ENCODE measurements at places on chromosomes 1 and 21.

- DNase-seq: no peak
These were observed 338 bp downstream of the ACAP3 start for GRCh38 chr1:1307261-1307922.

DNA sequence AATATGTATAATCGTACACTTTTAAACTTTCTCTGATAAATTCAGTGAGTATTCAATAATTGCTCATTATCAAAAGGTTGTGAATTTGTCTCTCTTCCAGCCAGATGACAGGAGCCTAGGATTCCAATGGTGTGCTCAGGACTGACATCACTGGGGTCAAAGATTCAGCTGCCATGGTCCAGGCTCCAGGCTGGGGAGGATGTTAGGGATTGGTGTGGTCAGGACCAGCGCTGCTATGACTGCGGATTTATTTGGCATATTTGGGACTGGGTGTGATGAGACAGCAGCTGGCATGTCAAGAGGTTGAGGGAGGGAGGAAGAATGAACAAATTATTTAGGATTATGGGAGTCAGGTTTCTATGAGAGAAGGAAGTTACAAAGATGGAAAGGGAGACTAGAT lies 48.2 kb upstream of the ABCA4 start:
- no peak for DNase-seq

GRCh38 chr1:175833502-175833901 lies 90.1 kb upstream of the TNR start:
- no peak for DNase-seq

DNA sequence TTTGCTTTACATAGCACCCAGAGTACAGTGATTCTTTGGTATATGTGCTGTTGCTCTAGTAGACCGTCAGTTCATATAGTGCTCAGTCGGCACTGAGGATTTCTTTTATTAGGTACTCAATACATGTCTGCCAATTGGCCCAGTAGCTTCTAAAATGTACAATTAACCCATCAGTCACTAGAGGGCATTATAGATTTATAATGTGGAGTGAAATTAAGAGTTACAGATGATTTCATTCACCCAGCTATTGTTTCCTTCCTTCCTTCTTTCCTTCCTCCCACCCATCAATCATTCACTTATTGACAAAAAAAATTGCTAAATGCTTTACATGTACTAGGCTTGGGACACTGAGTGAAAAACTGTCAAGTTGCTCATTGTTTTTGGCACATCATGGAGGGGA lies 263.6 kb upstream of the USP24 start:
- DNase-seq: peak; percentile 28

GRCh38 chr1:67433837-67434236 lies 3.6 kb upstream of the SERBP1 start:
- DNase-seq: no peak

GRCh38 chr1:33657833-33658232 lies 185.4 kb downstream of the ZSCAN20 start:
- DNase-seq: no peak

DNA sequence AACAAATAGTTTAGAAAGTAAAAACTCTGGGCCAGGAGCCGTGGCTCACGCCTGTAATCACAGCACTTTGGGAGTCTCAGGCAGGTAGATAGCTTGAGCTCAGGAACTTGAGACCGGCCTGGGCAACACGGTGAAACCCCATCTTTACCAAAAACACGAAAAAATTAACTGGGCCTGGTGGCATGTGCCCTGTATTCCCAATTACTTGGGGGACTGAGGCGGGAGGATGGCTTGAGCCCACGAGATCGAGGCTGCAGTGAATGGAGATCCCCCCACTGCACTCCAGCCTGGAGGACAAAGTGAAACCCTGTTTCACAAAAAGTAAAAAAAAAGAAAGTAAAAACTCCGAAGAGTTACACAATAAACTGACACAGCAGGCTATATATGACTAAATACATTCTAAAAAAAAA lies 10.6 kb downstream of the CEP170 start:
- no peak for DNase-seq

- no peak for DNase-seq
These were observed 61.6 kb upstream of the TENT5B start for GRCh38 chr1:27074175-27074780.

- DNase-seq: no peak
These were observed 66.7 kb downstream of the MAGI3 start for GRCh38 chr1:113456967-113457366.

DNA sequence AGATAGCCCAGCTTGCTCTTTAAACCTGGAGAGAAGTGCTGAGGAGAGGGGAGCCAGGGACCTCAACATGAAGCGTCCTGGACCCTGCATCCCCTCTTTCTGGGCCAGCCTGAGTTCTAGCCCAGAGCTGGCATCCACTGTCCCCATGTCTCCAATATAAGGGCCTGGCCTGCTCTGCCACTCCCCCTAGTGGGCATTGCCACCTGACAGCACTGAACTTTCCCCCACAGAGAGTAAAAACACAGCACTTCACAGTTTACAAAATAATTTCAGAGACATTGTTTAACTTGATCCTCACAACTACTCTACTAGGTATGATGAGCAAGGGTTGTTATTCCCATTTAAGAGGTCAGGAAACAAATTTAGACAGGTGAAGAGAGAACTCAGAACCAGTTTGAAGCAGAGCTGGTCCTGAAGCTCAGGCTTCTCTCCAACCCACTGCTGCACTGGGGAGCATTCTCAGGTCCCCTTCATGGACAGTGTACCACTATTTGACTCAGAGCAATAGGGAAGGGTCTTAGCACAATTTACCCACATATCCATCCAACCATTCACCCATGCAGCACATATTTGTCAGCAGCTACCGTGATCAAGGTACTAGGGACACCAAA lies 151.2 kb downstream of the DMRTA2 start:
- peak; percentile 53 for DNase-seq

DNA sequence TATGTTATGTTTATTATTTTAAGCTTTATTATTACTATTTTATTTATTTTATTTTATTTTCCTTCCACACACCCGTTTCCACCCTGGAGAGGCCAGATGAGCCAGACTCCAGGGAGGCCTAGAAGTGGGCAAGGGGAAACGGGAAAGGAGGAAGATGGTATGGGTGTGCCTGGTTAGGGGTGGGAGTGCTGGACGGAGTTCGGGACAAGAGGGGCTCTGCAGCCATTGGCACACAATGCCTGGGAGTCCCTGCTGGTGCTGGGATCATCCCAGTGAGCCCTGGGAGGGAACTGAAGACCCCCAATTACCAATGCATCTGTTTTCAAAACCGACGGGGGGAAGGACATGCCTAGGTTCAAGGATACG lies 468 bp upstream of the MX1 start:
- no peak for DNase-seq

- no peak for DNase-seq
These were observed 47.6 kb upstream of the RGS1 start for GRCh38 chr1:192527950-192528349.

DNA sequence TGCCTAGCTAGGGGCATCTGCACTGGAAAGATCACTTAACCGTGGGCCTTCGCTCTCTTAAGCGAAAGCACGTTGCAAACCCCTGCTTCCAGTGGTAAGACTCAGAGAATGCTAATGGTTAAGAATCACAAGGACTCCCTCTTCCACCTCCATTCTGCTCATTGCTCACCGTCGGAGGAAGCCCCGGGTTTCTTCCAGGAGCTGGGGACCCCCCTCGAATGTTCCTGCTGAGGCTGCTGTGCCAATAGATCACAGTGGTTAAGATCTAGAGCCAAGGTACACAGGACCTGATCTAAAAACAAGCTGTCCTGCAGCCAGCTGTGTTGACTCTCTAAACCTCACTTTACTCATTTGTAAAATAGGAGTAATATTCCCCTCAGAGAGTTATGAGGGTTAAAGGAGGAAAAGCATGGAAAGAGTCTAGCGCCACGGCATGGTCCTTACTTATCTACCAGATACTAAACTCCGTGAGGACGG lies 765 bp downstream of the VAMP3 start:
- no peak for DNase-seq

DNA sequence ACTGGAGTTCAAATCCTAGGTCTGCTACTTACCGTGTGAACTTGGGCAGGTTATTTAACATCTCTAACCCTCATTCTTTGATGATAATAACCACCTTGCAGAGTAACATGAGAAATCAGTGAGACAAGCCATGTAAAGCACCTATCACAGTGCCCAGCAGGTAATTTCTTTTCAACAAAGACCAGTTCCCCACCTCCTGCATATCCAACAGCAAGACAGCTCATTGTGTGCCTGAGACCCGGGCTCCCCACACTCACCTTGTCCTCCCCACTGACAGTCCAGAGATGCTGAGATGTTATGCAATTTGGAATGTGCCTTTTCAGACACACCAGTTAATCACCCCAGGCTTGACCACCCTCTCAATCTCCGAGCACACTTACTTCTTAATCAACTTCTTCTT lies 367.6 kb upstream of the DAB1 start:
- DNase-seq: no peak

- DNase-seq: no peak
These were observed 200.9 kb downstream of the RPS6KC1 start for GRCh38 chr1:213251972-213252371.

- DNase-seq: peak; percentile 85
These were observed 3.5 kb upstream of the PEAR1 start for GRCh38 chr1:156889802-156890580.

DNA sequence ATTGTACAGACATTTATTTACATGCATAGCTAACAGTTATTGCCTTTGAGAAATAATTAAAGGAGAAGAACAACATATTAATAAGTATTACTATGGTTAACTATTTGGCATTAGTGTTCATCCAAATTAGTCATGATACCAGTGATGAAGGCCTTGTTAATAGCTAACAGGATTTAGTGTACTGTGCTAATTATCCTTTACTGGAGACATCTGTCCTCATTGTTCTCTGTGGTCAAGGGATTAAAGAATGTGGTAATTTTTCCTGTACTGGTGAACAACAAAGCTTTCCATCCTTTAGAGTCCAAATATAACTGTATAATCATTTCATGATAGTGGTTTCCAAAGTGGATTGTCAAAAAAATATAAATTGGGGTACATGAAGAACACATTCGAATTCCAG lies 103.9 kb downstream of the ADGRL4 start:
- DNase-seq: no peak

DNA sequence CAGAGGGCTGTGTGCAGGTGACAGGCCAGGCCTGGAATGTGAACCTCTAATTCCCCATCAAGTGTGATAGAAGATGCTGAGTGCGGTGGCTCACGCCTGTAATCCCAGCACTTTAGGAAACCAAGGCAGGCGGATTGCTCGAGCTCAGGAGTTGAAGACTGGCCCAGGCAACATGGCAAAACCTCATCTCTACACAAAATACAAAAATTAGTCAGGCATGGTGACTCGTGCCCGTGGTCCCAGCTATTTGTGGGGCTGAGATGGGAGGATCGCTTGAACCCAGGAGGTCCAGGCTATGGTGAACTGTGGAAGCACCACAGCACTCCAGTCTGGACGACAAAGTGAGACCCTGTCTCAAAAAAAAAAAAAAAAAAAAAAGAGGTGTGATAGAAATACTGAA lies 40.1 kb upstream of the PUM1 start:
- no peak for DNase-seq

DNA sequence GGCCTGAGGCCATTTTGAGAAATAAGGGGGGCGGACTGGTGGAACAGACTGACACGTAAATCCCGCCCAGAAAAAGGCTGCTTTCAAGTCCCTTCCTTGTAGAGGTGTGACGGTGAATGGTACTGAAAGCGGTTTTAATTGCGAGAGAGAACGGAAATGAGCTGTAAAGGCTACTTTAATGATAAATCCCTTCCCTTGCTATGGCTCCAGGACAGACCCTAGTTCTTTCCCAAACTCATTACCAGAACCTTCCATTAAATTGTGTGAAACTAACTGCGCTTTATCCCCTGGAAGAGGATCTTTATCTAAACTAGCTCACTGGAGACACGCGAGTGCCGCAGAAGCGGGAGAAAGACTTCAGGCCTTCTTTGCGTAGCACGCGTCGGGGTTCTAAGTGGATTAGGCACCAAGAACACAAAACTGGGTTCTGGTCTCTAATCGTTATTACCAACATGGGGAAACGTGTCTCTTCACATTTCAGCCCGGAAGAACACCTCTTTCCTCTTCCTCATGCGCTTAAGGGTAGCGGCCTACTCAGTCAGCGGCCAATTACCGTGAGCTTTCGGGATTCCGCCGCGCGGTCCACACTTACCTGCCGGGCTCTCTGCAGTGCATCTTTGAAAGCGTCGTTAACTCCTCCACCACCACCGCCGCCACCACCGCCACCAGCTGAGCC lies 441 bp downstream of the FUBP1 start:
- peak; percentile 79 for DNase-seq

Data from HEK293T (cell line).